ENCODE measurements at places on chromosomes 5 and 9.

DNA sequence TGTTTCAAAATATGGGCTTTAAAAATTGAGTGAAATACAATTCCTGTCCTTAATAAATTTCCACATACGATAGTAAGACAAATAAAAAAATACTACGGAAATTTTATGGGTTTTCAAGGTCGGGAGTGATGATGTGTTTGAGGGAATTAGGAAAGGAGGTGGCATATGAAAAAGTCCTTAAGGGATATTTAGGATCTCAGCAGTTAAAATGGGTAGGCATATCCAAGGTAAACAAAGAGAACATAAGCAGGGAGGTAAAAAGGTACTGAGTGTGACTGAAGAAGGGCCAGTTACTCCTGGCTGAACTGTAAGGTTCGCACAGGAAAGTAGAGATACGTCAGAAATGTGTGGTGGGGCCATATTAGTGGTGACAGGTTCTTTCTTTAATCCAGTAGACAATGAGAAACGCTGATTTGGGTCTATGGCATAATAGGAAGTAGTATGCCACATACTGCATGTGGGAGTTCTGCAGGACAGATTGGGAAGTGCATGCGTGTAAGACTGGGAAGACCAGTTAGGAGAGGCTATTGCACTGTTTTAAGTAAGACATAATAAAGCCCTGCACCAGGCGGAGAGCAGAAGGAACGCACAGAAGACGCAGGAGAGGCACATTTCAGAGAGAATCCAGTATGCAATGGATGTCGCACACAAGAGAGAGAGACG, 937 bp upstream of the HMGCR start:
- no peak for DNase-seq

- DNase-seq: no peak
Observed at GRCh38 chr5:90590-91547, 1.1 kb upstream of the PLEKHG4B start.

DNA sequence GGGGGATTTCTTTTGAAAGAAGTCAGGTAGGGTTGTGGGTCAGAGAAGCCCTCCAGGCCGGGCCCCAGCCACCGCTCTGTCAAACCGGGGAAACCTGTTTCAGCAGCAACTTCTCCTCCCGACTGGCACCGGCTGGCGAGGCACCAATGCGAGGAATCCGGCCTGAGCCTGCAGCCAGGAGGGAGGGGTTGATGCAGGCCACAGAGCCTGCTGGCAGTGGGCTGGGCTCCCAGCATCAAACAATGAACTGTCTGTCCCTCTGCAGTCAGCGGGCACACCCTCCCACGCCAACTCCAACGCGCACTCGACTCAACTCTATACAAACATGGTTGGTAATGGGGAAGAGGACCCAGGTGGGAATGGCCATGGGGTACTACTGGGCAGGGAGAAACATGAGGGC, 12.1 kb downstream of the PCDH1 start:
- no peak for DNase-seq

DNA sequence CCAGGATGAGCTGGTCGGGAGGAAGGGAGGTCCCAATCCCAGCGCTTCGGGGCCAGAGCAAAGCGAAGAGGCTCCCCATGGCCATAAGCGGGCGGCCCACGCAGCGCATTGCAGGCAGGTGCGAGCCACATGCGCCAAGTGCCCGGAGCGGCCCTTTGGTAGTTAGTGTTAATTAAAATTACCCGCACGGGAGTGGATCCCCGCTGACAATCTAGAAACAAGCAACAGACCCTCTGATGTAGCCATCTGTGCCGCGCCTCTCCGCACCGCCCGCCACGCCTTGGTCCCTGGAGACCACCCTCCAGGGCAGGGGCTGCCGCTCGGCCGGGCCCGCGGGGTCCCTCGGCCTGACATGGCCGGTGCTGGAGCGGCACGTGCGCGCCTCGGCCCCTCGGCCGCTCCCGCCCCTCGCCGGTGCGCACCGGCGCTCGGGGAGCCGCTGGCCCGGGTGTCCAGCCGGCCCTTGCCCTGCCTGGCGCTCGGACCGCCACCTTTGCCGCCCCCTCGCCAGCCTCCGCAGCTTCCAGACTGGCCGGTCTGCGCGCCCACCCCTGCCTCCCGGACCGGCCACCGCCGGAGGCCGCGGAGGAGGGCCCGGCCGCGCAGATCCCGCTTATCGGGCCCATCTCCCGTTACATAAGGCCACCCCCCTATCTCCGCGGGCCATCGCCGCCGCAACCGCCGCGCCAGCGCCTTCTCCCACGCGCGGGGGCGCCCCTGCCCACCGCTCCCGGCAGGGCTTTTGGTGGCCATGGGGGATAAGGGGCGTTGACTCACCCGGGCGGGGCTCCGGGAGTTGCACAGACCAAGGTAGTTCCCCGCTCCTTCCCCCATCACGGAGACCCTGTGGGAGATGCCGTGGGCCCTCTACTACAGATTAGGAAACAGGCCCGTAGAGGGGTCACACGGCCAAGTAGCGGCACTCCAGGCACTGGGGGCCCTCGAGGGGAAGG, 1.9 kb upstream of the IL13 start:
- DNase-seq: no peak

- DNase-seq: no peak
Observed at GRCh38 chr5:39143151-39143860, 69.1 kb upstream of the RICTOR start.

- no peak for DNase-seq
Observed at GRCh38 chr5:26690511-26690910, 347.9 kb downstream of the CDH9 start.

GRCh38 chr5:35926389-35927051, 11.9 kb downstream of the CAPSL start:
- DNase-seq: no peak

GRCh38 chr5:134543820-134544614, 18.5 kb downstream of the JADE2 start:
- DNase-seq: no peak

GRCh38 chr5:117794847-117795246, 1193.5 kb downstream of the DTWD2 start:
- no peak for DNase-seq

- DNase-seq: no peak
Observed at GRCh38 chr5:1793301-1793740, 6.3 kb downstream of the MRPL36 start.

GRCh38 chr5:158914008-158915000, 185.4 kb downstream of the EBF1 start:
- DNase-seq: no peak

DNA sequence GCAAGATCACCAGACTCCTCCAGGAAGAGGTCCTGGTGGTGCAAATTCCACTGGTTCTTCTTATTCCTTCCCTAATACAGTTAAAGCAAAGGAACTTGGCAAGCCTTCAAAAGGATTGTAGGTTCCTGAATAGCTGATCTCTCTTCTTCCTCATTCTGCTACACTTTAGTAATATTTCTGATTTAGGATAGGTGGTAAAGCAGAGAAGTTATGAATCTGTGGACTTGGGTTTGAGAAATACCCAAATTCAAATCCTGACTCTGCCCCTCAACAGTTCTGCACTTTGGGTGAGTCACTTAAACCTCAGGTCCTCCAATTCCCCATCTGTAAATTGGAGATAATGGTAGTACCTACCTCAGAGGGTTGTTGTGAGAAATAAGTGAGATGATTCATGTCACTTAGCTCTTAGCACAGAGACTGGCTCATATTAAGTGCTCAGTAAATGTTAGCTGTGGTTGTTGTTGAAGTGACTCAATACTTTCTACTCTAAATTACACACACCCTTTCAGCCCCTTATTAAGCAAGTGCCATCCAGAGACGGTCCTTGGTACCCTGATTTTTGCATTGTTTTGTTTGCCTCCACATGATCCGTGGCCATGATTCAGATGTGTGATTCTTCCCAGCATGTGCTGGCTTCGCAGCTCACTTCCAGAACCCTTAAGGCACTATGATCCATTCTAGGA, 5.2 kb downstream of the SH3RF2 start:
- no peak for DNase-seq

DNA sequence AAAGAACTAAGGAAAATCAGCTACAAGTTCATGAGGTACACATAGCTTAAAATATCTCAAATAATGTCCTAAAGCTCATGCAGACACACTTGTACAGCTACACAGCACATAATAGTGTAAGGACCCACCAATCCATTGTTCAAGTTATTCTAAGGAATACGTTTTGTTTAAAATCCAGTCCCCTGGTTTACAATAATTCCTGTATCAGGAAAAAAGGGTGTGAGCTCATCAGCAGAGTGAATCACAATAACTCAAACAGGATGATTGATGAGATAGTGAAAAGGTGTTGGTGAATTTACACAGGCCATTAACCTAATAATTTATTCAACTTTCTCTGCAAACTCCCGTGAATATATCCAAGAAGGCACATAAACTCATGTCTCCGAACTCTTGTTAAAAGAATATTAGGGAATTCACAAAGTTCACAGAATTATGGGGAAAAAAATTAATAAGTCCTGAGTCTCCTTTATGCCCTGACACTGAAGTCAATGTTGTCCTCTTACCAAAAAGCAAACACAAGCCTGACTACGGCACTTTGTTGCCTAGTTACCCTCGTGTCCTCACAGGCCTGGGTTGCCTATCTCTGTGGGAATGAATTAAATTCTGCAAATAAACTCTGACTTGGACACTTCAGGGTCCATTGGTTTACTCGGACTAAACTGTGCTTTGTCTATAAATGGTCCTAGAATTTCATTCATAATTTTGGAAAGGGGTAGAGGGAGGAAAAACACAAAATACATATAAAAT, 142.8 kb upstream of the PDE4D start:
- DNase-seq: no peak

DNA sequence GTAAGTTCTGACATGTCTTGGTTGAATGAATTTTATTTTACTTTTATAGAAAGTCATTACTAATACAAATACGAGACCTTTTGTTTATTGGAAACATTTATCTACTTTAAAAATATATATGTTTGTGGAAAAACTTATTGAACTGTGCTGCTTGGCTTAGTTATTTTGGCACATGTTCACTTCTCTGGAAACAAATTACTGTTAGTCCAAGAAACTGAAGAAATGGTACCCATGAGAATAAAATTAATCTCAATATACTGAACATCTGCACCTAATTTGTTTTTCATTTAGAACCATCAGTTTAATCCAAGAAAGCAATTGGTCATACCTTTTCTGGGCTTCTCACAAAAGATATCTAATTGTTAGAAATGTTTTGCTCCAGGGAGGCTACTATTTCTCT, 32.2 kb downstream of the INVS start:
- DNase-seq: no peak

DNA sequence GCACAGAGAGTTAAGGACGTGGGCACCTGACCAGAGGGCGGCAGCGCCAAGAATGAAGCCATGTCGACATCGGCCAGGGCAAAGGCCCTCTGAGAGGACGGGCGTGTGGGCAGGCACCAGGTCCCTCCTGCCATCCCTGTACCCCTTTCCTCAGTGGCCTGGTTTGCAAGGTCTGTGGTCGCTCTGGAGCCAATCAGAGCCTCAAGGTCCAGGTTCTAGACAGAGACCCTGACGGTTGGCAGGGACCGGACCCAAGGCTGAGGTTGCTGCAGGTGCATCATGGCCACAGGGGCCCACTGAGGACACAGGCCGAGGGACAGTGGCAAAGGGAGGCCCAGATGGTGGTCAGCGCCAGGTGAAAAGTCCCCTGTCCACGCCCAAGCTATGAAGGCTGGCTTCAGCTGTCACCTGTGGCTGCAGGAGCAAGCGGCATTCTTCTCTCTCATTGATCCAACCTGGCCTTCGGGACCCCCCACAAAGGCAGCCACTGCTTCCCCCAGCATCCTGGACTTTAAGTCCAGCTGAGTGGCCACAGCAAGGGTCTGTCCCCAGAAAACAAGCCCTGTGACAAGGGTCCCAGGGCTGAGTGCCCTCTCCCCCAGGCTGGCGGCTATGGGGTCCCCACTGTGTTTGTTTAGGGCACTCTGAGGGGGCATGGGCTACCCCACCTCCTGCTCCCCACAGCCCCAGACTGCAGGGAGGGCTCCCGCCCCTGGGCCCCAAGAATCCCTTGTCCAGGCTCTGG, 48.9 kb downstream of the VAV2 start:
- no peak for DNase-seq

GRCh38 chr9:114247077-114247476, 75.8 kb upstream of the ORM1 start:
- no peak for DNase-seq

DNA sequence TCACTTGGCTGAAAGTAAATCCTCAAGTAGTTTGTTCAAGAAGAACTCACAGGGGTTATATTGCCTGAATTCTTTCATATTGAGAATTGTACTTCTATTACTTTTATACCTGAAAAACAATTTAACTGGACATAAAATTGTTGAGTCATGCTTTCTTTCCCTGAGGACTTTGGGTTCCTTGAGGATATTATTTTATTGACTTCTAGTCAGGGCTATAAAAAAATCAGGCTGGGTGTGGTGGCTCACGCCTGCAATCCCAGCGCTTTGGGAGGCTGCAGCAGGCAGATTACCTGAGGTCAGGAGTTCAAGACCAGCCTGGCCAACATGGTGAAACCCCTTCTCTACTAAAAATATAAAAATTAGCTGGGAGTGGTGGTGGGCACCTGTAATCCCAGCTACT, 17.9 kb upstream of the CDC42SE2 start:
- DNase-seq: no peak

DNA sequence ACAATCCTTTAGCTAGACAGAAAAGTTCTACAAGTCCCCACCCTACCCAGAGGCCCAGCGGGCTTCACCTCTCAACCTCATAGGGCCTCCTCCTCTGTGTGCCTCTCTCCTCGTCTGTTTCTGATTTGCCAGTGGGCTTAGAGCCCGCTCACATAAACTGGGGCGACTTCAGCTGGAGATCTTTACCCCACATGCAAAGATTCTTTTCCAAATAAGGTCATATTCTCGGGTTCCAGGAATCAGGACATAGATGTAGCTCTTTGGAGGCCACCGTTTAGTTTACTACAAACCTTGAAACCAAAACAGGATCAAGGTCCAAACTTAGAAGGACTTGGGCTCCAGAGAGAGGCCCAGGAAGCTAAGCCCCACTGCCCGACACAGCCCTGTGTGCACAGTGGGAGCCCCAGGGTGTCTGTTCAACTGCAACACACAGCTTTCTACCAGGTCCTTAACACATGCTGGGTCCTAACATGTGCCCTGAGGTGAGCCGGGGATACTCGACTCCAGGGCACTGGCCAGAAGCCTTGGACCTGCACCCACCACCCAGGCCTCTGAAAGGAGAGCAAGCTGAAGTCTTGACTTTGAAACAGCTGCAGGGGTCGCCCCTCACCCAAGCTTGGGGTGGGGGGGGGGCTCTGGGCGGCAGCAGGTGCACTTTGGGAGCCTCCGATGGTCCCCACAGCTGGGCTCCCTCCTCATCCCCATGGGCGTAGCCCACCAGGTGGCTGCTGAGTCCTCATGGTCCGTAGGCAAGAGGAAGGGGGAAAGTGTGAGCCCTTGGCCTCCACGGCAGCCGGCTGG, 26.8 kb upstream of the SLC12A7 start:
- no peak for DNase-seq

GRCh38 chr9:17833846-17834245, 255.0 kb downstream of the SH3GL2 start:
- no peak for DNase-seq

DNA sequence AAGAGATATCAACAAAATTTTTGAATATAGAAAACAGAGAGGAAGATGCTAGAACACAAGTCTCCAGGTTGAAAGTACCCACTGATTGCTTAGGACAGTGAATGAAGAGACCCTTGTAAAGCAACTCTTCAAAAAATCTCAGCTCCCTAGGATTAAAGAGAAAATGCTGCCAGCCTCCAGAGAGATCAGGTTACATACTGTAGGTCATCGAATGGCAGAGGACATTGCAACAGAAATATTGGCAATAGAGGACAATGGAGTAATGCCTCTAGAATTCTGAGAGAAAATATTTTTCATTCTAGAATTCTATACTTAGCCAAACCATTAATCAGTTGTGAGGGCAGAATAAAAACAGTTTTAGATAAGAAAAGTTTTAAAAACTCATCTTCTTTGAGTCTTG, 43.1 kb upstream of the ELL2 start:
- DNase-seq: no peak

Measured in stimulated activated CD8-positive, alpha-beta memory T cell treated with anti-CD3 and anti-CD28 coated beads, Interleukin-2, amount 100 ng/mL, for 1 hour (primary cell).